ENCODE measurements at places on chromosomes 12 and 14. TPM values are rescaled to one million over a fixed set of nuclear protein-coding genes. Genes with fewer than 3 reads are reported as not detected.

- no peak for DNase-seq
These were observed 382.7 kb downstream of the RGS6 start for GRCh38 chr14:72314808-72315435.

- DNase-seq, result peak; percentile 34
These were observed 53.0 kb downstream of the CDK17 start for GRCh38 chr12:96347130-96347699.

DNA sequence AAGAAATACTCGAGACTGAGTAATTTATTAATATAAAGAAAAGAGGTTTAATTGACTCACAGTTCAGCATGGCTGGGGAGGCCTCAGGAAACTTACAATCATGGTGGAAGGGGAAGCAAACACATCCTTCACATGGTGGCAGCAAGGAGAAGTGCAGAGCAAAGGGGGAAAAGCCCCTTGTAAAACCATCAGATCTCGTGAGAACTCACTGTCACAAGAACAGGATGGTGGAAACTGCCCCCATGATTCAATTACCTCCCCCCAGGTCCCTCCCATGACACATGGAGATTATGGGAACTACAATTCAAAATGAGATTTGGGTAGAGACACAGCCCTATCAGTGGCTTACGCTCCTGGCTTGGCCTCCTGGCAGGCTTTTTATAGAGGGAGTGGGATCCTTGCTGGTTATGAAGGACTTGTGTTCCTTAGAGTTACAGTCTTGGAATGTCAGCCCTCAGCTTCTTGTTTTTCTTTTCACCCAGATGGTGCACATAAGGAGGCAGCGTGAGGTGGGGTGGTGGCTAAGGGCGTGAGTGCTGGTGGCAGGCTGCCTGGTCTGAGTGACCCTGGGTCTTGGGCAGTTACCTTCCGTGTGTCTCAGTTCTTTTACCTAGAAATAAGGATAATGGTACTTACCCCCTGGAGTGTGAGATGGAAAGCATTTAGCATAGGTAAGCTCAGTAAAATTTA is 25.7 kb downstream of the TRAF3 start:
- DNase-seq, result no peak

- no peak for DNase-seq
These were observed 20.6 kb downstream of the RASSF8 start for GRCh38 chr12:25979059-25979458.

Gene BHLHE41
- 39.1 TPM for total RNA-seq

Gene CPM
- 7.7 TPM for total RNA-seq

All from Right ventricle myocardium superior (tissue), 1 donor.